ENCODE measurements at places on chromosomes 7 and 10.

- DNase-seq = no peak
Observed at GRCh38 chr7:73769481-73770001, 529 bp downstream of the CLDN3 start.

- peak; percentile 33 for DNase-seq
Observed at GRCh38 chr10:129888784-129889616, 75.1 kb downstream of the EBF3 start.

DNA sequence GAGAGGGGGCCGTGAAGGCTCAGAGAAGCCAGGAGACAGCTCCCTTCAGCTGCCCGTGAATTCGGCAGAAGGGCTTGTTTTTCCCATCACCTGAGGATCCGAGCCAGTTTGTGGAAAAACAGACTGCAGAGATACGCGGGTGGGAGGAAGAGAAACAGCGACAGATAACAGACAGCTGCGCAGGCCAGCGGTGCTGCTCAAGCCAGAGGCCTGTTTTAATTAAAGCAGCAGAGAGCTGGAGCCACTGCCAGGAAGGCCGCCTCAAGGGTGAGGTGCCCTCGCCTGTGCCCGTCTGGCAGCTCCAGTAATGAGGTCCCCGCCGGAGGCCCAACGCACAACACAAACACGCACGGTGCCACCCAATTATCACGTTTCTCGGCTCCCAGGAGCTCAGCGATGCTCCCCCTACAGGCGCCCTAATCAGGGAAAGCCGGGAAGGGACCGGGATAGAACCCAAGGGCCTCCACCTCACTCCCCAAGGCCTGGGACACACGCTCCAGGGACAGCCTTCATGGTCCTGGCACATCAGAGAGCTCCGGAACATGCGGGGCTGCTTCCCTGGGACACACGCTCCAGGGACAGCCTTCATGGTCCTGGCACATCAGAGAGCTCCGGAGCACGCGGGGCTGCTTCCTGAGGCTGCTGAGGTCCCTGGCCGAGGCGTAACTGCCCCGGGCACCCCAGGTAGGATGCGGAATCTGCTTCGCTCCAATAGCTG is 60.6 kb upstream of the DNAAF5 start:
- DNase-seq = no peak

- DNase-seq = no peak
Observed at GRCh38 chr7:51847461-51848134, 531.0 kb upstream of the COBL start.

- no peak for DNase-seq
Observed at GRCh38 chr10:8534096-8534495, 479.6 kb downstream of the GATA3 start.

GRCh38 chr7:20508109-20508508 is 107.4 kb upstream of the ABCB5 start:
- no peak for DNase-seq

GRCh38 chr10:79985481-79986072 is 36.7 kb upstream of the SFTPD start:
- DNase-seq = no peak

DNA sequence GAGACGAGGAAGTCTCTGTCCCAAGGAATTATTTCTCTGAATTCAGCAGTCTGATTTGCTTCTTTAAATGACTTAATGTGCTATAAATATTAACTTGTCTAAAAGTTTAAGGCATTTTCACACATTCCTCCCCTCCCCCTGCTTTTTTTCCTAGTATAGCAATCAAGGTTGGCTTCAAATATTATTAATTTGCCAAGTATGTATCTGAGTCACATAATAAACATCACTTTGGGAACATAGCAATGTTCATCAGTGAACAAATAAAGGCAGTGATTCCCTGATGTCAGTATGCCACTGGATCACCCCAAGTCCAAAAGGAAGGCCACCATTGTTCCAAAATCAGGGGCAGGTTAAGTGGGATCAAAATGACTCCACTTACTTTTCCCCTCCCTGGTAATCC is 40.5 kb downstream of the PDE6C start:
- DNase-seq = no peak

DNA sequence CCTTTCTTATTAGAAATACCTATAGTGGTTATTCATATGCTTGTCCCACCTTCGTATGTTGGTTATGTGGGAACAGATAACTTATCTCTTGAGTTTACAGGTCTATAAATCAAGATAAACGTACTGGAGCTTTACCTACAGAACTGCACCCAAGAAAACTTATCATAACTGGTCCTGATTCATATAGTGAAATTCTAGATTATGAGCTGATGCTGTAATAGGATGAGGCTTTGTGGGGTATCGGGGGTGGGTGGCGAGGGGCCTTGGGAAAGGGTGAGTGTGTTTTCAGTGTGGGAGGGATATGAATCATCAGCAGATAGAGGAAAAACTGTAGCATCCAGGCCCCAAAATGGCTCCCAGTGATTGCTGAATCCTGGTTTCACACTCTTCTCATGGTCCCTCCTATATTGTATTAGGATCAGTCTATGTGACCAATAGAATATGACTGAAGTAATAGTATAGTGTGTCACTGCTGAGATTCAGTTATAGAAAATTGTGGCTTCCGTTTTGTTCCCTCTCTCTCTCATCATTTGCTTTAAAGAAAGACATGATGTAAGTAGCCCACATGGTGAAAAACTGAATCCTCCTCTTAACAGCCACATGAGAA is 706.8 kb upstream of the LRRTM3 start:
- DNase-seq = no peak

DNA sequence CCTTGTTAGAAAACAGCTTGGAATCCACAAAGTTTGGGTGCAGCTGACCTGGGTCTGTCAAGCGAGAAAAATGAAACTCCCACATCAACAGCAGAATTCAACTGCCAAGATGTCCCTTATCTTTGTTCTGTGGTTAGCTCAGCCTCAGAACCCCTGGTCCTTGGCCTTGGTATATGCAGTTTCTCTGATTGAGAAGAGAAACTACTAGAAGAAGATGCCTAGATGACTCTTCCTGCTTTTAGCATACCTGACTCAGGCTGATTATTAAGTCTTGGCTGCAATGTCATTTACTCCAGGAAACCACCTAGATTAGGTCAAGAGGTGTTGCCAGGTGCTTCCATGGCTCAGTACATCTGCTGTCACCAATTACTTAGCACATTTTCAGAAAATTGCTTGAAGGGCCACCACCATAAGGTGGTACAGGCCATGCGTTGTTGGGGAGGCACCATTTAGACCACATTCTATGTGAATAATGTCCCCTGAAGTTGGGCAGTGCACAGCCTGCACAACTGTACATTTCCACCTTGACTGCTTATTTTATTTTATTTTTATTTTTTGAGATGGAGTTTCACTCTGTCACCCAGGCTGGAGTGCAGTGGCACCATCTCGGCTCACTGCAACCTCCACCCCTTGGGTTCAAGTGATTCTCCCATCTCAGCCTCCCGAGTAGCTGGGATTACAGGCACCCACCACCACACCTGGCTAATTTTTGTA is 59.4 kb upstream of the ZNF438 start:
- DNase-seq = no peak

DNA sequence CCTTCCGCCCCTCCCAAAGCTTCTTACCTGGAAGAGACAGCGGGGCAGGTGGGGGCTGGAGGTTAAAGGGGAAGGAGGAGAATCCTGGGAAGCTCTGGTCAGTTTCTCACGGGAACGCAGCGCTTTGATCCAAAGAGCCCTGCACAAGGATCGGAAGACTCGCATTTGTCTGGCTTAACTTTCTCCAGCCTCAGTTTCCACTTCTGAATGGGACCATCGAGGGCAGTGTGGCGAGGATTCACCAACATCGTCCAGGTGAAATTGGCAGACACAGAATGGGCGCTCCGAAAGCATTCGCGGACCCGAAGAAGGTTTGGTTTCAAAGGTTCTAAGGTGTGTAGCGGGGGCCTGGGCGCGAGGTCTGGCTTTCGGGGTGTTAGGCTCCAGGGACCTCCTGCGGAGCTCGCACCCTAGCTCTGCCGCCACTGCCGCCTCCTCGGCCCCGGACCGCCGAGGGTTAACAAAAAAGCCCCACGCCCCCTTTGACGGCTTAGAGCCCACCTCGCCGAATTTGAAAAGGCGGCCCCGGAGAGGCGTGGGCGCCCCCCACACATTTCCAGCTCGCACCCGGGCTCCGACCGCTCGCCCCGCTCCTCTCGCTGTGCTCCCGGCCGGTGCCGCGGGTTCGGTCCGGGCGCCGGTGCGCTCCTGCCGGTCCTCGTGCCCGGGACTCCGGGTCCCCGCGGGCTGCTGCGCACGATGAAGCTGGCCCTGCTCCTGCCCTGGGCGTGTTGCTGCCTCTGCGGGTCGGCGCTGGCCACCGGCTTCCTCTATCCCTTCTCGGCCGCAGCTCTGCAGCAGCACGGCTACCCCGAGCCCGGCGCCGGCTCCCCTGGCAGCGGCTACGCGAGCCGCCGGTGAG is at the start of gene COL26A1:
Gene COL26A1, plus strand, starts transcription at position 542 of the 862 bp plus-strand sequence. Its CDS starts 158 bp downstream, at position 700.
- DNase-seq = peak; percentile 9

GRCh38 chr7:91041141-91041540 is 223.1 kb upstream of the FZD1 start:
- DNase-seq = no peak

- no peak for DNase-seq
Observed at GRCh38 chr7:68980011-68980410, 618.3 kb upstream of the AUTS2 start.

DNA sequence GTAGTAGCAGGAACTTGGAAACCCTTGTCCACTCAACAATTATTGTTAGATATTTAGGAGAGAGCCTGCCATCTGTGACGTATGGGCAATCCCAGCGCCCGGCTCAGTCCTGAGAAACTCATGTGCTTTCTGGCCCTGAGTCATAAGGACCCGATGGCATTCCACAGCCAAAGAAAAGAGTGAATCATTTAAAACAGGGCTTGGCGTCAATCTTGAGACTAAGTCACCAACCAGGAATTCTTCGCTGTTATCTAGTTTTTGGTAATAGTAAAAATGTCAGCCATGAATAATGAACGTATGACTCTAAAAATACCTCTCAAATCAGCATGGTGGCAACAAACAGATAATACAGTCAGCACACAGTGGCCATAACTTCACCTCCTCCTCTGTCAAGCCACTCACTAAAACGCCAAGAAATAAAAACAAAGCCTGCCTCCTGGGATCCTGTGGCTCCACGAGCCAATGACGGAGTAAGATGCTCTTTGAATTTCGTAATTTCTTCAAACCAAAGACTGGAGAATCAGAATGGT is 140.8 kb downstream of the ADAM12 start:
- no peak for DNase-seq

DNA sequence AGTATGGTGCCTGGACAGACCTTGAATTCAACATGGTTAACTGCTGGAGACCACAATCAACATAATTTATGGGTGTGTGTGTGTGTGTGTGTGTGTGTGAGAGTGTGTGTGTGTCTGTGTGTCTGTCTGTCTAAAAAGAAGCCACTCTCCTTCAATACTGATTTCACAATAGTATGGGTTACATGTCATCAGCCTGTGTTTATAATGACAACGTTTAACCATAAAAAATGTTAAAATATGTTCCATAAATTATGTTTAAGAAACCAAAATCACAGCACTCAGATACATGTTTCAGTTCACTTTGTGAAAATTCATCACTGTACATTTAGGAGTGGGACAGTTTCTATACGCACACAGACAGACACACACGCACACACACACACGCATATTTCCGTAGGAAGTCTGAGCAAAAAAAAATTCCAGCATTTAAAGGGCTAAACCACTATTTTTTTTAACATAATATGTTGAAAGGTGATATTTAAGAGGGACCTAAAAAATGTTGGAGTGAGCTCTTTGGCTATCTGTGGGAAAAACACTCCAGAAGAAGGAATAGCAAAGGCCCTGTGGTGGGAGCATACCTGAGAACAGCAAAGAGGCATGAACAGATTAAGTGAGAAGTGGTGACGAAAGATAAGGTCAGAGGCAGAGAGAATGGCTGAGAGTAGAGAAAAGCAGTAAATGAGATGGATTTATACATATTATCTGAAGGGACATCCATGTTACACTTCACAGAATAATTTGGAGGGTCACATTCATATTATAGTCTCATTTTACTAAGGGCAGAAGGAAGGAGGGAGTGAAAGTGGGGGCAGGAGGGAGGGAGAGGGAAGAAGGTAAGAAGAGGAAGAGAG is 10.9 kb downstream of the PDZD8 start:
- DNase-seq = no peak

- DNase-seq = no peak
Observed at GRCh38 chr7:31002256-31002655, 38.5 kb downstream of the GHRHR start.

GRCh38 chr10:62183857-62184795 is 84.5 kb downstream of the RTKN2 start:
- no peak for DNase-seq

- DNase-seq = peak; percentile 71
Observed at GRCh38 chr10:68074775-68075549, at the start of gene HERC4. Gene HERC4, minus strand, starts transcription at chr10:68075283. Its CDS starts 2,175 bp downstream, at chr10:68073108.

- DNase-seq = no peak
Observed at GRCh38 chr7:108875139-108875538, 305.5 kb downstream of the DNAJB9 start.

DNA sequence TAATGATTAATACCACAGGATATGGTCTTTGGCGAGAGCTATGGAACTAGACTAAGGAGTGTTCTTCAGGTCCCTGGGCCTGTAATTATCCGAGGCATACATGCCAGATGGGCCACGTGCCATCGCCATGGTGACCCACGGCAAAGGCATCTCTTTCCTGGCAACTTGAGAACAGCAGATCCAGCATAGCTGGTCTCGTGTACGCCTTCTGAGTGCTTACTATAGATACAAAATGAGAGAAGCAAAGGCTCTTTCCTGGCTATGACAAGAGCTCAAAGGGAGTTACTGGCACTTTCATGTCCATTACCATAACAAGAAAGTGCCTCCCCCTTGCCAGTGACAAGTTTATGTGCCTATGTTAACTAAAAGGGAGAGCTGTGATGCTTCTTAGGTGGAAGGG is 26.0 kb upstream of the GLI3 start:
- no peak for DNase-seq

GRCh38 chr10:72006026-72006425 is 41.8 kb downstream of the CHST3 start:
- DNase-seq = no peak

- no peak for DNase-seq
Observed at GRCh38 chr7:156423876-156424275, 216.7 kb upstream of the RNF32 start.

DNA sequence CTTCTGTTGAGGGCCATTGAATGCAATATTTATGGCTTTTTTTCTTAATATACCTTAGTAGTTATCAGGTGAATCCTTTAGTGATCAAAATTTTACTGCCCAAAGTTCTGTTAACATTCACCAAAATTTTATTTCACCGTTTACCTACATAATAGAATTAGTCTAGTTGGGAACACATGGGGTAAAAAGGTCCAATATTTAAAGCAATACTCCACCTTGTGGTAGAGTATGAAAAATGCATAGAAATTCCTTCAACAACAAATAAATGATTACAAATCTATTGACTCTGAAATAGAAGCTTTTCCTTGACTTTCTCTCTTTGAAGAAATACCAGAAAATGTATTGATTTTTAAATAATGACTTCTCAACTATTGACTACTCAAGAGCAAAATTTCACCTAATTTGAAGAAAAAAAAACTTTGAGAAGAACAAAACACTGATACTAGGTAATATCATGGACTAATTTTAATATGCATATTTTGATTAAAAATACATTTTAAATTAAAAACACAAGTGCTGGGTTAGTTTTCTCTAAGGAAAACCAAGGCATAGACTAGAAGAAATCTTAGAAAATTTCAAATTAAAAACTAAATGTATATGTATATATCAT is 43.3 kb downstream of the POLR1F start:
- no peak for DNase-seq

Measured in stimulated activated CD4-positive, alpha-beta T cell treated with anti-CD3 and anti-CD28 coated beads, TNF-alpha, amount 100 ng/mL, for 1 hour (primary cell).